ENCODE measurements at places on chromosomes 6 and 20. TPM values are rescaled to one million over a fixed set of nuclear protein-coding genes. Genes with fewer than 3 reads are reported as not detected.

The C20orf144 gene
- 0.37 TPM for total RNA-seq

The SRMS gene
- not detected for total RNA-seq

The WFDC12 gene
- total RNA-seq: not detected

The PPP1R3G gene
- 0.40 TPM for total RNA-seq

The DDX43 gene
- not detected for total RNA-seq

DNA sequence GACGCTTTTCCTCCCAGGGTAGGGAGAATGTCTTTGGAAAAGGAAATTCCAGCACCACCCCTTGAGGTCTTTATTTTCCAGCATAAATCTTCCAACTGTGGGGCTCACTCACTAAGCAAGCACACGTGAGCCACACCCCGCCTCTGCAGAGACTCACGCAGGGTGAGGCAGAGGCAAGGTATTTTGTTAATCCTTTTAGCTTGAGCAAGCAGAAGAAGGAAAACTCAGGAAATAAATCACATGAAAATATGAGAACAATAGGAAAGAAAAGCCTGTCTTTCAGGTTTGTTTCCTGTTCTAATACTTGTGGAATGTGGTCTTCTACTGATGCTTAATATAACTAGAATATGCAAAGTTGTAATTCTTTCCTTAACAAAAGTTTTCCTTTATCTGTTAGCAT lies 4.1 kb upstream of the PHACTR2 start:
- DNase-seq: no peak

- DNase-seq: no peak
Measured at GRCh38 chr6:112910256-112910655, 563.1 kb downstream of the RFPL4B start.

DNA sequence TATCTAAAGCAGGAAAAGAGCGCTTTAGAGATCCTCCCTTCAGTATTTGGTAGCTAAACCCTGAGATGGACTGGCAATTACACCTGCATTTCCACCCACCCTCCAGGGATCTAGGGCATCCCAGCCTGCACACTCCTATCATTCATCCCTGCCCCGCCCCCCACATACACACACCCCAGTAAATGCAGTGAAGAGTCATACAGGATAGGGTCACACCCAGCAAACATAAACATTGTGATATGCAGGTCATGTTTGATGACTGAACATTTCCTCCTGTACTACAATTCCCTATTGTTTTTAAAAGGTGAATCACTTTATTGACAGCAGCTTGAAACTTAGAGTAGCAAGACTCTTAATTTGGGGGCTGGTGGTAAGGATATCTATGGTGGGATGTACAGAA lies 112.9 kb downstream of the FOXO3 start:
- no peak for DNase-seq

DNA sequence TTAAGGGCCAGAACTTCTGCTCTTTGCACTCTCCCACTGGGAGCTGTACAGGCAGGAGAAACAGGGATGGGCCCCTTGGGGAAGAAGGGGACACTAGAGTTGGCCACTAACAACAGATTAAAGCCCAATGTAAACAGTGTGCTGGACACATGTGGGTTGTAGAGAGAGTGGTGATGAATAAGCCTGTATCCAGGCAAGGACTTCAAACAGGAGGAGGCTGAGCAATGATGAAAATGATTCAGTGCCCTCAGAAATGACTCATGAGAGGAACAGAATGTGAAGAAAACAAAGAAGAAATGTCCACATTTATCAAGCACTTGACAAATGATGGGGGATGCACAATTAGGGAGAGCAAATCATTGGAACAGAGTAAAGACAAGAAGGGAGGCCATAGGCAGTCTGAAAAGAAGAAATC lies 242.3 kb downstream of the TBX18 start:
- DNase-seq: no peak

DNA sequence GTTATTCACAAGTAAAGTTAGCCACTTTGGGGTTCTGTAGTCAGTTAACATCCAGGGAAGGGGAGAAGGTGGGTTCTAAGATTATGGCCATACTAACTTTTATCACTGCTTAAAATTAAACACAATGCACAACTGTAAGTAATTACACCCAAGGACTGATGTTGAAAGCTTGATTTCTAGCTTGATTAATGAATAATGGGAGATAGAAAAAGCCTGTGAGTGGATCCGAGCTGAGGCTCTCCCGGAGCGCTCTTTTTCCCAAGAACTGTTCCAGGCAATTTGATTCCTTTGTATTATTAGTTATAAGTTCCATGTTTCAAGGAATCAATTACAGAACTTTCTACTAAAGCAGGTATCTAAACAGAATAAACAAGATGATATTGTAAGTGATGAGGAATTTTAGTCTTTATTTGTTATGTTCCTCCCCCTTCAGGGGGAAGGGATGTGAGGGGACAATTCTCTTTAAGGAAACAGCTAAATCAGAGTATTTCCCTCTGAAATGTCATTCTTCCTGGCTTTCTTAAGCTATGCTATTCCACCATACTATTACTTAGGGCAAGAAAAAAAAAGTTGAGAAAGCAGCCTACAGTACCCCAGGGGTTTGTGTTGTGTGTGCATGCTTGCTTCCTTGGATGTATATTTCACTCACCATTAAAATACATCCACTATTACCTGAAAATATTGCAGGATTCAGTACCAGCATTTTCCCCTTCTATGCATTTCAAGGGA lies 3.8 kb downstream of the TSHZ2 start:
- DNase-seq: no peak

DNA sequence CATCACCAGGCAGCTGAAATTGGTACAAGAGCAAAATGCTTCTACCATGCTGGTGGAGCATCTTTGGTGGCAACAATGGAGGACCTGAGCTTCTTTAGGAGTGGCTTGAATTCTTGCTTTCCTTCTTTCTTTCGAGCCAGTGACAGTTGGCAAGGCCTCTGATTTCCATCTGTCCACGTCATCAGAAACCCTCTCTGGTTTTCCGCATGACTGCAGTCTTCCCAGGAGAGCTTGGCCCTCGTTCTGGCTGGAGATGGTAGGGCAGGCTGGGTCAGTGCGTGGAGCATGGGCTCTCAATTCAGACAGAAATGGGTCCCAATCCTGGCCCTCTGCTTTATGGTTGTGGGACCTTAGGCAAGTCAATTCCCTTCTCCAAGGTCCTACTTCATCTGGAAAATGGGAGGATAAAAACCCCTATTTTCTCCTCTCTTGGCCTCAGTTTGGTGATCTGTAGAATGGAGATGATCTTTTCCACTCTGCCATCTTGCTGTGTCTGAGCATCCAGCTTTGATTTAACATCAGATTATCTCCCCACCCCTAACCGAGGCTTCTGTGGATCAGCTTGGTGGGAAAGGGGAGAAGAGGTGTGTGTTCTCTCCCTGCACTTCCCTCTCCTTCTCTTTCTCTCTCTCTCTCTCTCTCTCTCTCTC lies 3.6 kb upstream of the BPIFB1 start:
- DNase-seq: no peak

GRCh38 chr6:43448916-43449315 lies 6.4 kb downstream of the DLK2 start:
- no peak for DNase-seq
